ENCODE measurements at places on chromosomes 6 and 20.

- no peak for DNase-seq
Observed at GRCh38 chr6:8982668-8983067, 547.3 kb upstream of the SLC35B3 start.

- no peak for DNase-seq
Observed at GRCh38 chr6:141131616-141132015, 1001.1 kb upstream of the GJE1 start.

DNA sequence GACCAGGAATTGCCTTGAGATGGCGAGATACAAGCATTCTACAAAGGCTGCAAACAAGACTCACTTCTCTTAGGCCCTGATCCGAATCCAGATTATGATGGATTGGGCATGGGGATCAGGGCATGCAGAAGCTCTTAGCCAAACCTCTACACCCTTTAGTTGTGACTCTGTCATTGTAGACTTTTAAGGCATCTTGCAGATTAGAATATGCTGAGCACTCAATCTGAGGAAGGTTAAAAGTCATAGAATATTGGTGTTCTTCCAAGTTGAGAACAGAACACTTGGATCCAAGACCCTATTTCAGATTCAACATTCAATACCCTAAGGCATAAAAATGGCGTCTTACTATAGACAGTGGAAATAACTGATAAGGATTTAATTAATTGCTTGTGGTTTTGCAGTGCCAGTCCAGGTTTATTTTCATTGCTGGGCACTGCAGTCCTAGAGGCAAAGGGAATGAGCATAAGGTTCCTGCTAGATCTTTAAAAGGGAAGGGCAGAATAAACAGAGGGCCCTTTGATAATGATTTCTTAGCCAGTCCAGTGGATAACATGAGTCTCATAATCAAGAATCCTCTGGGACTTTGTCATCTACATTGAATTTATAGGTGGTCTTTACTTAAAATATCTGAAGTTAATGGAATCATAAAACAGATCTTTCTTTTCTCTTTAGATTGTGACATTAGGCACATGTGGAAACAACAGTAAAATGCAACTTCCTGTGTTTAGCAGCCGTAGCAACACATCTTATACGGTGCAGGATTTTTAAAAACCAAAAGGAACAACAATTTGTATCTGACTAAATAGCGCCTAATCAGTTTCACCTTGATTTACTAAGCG lies 17.6 kb downstream of the PHACTR2 start:
- no peak for DNase-seq

DNA sequence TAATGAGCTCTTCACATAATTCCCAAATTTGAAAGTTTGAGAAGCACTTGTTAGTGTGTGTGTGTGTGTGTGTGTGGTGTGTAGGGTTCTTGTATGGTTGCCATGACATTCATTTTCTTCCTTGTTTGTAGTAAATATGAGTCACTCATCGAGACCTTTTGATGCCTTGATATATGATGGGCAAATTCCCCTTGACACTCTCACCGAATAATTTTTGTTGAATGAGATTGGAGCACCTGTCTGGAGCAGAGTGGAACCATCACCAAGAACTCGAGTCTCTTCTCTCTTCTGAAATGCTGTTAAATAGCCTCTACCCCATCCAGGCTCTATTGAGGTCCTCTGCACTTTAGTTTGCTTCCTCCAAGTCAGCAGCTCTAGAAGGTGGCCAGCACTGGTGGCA lies 29.6 kb upstream of the FAM184A start:
- no peak for DNase-seq

GRCh38 chr6:154292855-154293519 lies 63.6 kb downstream of the IPCEF1 start:
- DNase-seq, result no peak

DNA sequence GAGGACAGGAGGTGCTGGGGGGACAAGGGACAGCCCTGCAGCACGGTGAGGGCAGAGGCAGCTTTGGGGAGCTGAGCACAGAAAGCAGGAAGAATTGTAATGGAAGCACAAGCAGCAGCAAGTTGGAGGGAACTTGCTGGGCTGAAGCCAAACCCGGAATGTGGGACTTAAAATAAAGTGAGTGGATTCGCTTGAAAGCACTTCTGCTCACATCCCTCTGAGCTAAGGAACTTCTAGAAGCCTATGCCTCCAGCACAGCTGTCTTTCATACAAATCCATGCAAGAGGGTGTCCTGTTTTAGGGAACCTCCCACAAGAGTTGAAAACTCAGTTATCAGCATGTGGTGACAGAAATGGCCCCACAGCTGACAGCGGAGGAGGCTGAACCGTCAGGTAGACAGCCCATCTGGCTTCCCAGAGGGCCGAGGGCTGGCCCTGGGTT lies 71.4 kb upstream of the MLN start:
- no peak for DNase-seq

DNA sequence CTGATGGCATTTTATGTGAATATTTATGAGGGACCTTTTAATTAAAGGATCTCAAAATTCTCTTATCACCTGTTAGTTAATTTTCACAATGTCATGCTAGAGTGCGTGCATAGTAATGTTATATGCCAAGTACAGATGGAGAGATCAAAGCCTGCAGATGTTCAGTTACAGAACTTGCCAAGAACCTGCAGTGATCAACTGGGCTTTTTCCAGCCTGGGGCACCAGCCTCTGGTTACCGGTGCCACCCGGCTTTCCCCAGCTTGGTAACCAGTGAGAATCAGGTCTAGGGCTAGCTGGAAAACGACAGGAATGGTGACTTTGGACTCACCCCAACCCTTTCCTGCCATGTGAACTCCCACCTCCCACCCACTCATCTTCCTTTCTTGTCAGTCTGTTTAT lies 91.8 kb downstream of the CAP2 start:
- no peak for DNase-seq

GRCh38 chr6:90187437-90188121 lies 109.1 kb downstream of the BACH2 start:
- no peak for DNase-seq

Data from stimulated activated CD4-positive, alpha-beta T cell treated with anti-CD3 and anti-CD28 coated beads, Interleukin-1b, Interleukin-23, amount 100 ng/mL, for 24 hours (primary cell).